GM04504 (cell line): ENCODE measurements at places on chromosomes 2 and 18.

GRCh38 chr2:241563571-241563980 is 5.0 kb downstream of the BOK start:
- DNase-seq = no peak

- no peak for DNase-seq
Observed at GRCh38 chr2:205409411-205409810, 272.9 kb upstream of the NRP2 start.

DNA sequence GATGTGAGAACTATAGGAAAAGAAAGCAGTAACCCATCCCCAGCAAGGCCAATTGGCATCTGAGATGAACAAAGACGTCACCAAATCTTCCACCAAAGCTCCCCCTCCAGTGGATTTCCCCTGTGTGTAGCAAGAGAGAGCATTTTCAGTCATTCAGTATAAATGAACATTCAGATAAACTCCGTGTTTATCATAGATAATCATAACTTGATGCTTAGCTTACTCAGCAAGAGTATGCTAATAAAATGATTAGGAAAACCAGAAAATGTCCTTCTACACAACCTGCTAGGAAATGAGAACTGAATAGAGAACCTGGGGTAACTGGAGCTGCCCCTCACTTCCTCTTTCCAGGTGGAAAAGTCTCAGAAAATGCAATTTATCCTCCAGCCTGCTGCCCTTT is 198.0 kb upstream of the CCDC150 start:
- DNase-seq = no peak

DNA sequence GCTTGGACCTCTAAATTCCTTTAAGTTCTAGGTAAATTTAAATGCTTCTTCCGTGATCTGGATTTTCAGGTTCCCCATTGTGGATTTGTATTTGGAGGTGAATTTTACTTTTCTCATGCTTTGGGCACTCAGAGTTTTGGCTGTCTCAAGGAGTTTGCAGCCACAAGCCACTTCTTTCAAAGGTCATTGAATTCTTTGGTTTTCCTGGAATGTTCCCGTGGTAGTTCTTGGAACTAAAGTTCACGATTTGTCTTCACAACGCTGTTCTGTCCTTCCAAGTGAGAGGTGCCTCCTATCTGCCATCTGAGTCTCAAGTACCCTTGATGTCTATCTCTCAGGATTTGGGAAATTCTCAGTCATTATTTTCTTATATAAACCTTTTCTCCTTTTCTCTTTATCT is 1438.7 kb upstream of the ZEB2 start:
- no peak for DNase-seq

DNA sequence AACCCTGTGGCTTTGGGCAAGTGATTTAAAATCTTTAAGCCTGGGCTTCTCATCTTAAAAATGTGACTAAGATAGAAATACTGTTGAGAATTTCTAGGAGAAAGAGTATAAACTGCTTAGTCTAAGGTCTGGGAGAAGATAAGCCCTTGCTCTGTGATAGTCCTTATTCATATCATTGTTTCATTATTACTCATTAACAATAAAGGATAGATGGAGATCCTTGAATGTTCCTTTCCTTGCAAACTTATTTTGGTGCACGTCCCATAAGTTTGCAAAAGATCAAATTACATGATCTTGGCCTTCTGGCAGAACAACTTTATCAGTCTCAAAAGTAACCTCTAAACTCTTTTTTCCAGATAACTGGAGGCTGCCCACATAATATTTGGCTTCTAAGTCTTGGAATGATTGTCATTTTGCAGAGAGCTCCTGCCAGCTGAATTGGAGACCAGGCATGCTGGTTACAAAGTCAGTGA is 138.3 kb downstream of the FAM124B start:
- no peak for DNase-seq

DNA sequence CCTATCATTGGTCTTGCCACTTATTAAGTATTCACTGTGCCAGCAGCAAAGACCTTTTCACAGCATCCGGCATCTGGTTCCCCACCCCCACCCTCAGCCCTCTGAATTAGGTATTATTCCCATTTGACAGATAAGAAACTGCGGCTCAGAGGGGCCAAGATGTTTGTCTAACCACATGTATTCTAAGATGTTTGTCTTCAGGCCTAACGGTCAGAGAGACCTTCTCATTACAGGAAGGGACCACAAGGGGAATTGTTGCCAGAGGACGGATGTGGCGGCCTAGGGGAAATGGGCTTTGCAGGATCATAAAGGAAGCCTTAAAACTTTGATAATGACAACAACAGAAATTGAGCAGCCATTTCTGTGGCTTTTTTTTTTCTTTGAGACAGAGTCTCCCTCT is 16.6 kb downstream of the NPPC start:
- no peak for DNase-seq

- DNase-seq = no peak
Observed at GRCh38 chr2:14723684-14724083, 91.2 kb downstream of the LRATD1 start.

GRCh38 chr18:63741769-63742168 is 33.4 kb upstream of the SERPINB7 start:
- DNase-seq = peak; percentile 37

DNA sequence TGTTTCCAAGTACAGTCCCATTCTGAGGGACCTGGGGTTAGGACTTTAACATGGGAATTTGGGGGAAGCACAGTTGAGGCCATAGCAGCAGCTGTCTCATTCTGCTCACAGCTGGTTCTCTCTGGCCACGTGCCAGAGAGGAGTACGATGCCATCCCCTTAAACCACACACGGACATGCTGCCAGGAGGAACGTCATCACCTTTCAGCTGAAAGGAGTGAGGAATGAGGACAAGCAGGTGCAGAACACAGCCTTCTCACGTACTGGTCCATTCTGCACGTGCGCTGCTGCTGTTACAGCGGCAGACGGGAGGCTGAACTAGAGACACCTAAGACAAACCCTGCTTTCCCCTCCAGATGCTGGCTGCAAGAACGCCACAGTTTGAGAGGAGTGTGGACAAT is 33.5 kb downstream of the ODC1 start:
- no peak for DNase-seq

GRCh38 chr18:7068871-7069590 is 48.6 kb downstream of the LAMA1 start:
- DNase-seq = no peak

GRCh38 chr2:232876161-232876977 is 6.3 kb downstream of the SNORC start:
- DNase-seq = no peak

DNA sequence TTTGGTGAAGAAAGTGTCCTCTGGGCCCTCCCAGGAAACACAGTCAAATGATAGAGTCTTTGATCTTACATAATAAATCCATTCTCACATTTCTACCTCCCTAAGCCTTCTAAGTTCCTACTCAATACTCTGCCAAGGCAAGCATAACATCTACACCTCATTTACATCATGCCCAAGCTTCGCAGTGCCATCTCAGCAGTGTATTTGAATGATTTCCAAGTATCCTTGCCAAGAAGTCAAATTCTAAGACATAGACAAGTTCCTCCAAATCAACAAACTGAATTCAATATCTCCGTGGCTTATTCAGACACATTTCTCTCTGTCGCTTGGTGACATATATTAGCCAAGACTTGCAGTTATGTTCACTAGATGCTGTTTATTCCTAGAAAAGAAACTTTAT is 8.1 kb upstream of the MLPH start:
- no peak for DNase-seq

- peak; percentile 52 for DNase-seq
Observed at GRCh38 chr2:120729406-120730399, 6.0 kb upstream of the GLI2 start.

DNA sequence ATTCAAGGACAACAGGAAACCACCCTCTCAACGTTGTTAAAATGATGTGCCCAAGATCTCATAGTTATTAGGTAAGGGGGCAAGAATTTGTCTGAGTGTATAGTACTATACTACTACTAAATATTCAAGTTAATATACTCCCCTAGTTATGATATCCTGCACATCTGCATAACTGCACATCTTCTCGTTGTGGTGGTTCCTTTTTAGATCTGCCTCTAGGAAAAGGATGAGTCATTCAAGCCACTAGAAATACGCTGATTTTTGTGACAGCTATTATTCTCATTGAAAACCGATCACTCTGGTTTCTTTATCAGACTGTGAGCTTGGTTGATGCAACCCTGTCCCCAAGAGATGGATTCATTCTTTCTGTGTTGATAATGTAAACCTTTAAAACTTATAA is 1067.0 kb upstream of the FANCL start:
- no peak for DNase-seq

DNA sequence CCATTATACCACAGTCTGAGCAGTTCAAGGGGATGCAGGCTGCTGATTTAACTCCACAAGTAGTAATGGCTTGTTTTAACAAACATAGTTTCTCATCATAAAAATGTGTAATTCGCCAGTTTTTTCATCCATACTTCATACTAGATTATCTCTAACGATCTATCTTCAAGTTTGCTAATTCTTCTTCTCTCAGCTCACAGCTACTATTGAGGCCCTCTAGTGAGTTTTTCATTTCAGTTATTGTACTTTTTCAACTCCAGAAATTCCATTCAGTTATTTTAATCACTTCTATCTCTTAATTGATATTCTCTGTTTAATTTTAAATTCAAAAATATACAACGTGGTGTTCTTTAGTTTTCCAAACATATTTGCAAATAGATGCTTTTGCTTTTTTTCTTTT is 20.1 kb upstream of the TMEM87B start:
- DNase-seq = no peak

DNA sequence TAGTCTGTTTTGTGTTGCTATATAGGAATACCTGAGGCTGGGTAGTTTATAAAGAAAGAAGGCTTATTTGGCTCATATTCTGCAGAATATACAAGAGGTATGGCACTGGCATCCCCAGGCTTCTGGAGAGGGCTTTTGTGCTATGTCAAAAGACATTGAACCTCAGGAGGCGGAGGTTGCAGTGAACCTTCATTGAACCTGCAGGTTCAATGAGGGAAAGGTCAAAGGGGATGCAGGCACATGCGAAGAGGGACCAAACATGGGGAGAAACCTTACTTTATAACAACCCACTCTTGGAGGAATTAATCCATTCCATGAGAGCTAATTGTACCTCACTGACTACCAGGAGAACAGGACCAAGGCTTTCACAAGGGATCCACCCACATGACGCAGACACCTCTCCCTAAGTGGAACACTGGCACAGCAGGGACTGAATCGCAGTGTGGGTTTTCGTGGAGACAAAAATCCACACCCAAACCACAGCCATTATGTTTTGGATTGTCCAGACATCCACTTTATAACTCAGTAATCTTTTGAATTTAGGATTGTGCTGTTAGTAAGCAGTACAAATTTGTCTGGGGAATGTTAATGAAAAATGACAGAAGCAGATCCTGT is 4.1 kb upstream of the SERPINB8 start:
- no peak for DNase-seq

GRCh38 chr2:49988276-49988675 is 834.0 kb upstream of the FSHR start:
- DNase-seq = no peak

DNA sequence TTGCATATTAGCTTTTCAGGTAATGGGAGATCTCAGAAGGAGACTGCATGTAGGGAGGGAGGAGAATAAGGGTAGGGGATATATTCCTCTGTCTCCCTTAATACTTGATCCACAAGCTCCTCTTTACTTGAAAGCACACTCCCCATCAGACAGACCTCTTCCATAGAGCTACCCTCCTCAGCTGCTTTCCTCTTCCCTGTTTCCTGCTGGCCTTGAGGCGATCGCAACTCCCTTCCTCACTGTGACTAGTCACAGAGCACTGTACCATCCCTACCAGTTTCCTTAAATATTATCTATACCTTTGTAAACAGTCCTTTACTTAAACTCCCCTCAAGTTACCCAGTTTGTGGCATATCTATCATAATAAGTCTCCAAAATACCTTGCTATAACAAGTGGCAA is 10.9 kb downstream of the ROCK1 start:
- DNase-seq = no peak

- DNase-seq = no peak
Observed at GRCh38 chr2:26847307-26847654, 651 bp upstream of the DPYSL5 start.

DNA sequence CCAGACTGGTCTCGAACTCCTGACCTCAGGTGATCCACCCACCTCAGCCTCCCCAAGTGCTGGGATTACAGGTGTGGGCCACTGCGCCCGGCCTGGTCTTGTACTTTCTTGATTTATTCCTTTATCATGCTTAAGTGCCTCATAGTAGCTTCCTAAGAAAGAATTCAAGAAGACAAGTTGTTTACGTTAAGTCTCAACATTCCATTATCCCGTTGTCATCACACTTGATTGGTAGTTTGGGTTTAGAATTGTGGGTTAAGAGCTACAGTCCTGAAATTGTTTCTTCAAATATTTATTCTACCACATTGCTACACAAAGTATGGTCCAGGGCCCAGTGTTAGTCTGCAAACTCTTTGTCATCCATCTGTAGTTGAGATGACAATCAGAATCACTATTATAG is 194.0 kb downstream of the VWC2L start:
- DNase-seq = peak; percentile 17

GRCh38 chr18:75198036-75198435 is 10.9 kb downstream of the PTGR3 start:
- DNase-seq = no peak

DNA sequence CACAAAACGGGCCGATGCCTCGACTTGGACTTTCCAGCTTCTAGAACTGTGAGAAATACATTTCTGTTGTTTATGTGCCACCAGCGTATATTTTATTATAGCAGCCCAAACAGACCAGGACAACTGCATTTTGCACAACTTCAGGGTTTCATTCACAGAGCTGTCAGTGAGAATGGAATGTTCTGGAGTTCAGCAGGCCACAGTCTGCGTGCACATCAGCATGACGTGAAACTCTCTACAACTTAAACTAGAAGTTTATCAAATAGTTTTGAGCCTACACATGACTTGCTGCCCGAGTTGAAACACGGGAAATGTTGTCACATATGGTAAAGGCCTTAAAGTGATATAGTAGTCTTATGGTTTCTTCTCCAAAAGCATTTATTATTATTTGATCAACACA is 3.9 kb upstream of the TRIB2 start:
- no peak for DNase-seq

DNA sequence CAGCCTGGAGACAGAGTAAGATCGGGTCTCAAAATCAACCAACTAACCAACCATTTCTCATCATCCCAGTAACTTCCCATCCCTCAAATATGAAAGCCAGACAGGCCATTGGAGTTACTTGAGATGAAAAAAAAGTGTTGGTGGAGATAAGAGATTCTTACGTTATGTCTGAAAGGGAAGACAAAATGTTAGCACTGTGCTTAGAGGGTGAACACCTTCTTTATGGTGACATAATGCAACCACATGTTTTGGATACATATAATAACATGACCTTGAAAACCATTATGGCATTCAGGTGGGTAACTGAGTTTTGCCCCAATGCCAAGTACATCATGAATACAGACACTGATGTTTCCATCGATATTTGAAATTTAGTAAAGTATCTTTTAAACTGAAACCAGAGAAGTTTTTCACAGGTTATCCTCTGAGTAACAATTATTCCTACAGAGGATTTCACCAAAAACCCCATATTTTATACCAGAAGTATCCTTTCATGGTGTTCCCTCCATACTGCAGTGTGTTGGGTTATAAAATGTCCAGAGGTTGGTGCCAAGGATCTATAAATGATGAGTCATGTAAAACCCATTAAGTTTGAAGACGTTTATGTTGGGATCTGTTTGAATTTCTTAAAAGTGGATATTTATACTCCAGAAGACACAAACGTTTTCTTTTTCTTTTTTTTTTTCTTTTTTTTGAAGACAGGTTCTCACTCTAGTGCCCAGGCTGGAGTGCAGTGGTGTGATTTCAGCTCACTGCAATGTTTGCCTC is 45.5 kb downstream of the AAK1 start:
- no peak for DNase-seq

- DNase-seq = no peak
Observed at GRCh38 chr2:112187805-112188596, 49.8 kb downstream of the FBLN7 start.
